Activated T-cell treated with anti-CD3 and anti-CD28 coated beads for 4 hours (primary cell): ENCODE measurements at places on chromosomes 13 and 19.

GRCh38 chr13:32791545-32792172 is 205.4 kb downstream of the PDS5B start:
- no peak for DNase-seq

DNA sequence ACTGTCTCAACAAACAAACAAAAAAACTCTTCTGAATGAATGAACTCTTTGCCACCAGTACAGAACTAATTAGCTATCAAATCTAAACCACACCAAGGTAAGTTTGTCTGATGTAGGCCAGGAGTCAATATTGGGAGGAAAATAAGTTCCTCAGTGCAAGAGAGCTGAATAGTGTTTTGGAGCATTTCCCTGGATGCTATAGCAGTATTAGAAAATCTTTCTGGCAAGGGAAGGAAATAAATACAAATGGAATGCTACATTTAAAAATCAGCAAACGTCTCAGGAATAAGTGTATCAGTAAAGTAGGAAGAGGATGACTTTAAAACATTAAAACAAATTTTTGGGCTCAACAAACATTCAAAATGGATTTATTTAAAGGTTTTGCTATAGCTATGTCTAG is 81.3 kb upstream of the TMTC4 start:
- no peak for DNase-seq

DNA sequence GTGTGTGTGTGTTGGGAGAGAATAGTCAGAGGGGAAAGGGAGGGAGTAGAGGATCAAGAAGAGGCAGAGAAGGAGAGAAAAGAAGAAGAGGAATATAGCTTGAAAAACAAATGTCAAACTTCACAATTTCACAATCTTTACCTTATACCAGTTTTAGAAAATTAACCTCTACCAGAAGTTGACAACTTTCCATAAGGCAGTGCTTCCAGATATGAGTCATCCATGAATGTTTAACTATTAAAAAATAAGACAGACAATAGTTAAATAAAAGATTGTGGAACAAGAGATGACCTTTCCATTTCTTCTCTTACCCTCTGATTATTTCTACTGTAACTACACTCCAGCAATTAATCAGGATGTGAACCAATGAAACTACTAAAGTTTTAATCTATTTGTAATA is 229.4 kb downstream of the ITGBL1 start:
- DNase-seq = no peak

- DNase-seq = no peak
These were observed 2.4 kb upstream of the NFIC start for GRCh38 chr19:3363841-3364500.

DNA sequence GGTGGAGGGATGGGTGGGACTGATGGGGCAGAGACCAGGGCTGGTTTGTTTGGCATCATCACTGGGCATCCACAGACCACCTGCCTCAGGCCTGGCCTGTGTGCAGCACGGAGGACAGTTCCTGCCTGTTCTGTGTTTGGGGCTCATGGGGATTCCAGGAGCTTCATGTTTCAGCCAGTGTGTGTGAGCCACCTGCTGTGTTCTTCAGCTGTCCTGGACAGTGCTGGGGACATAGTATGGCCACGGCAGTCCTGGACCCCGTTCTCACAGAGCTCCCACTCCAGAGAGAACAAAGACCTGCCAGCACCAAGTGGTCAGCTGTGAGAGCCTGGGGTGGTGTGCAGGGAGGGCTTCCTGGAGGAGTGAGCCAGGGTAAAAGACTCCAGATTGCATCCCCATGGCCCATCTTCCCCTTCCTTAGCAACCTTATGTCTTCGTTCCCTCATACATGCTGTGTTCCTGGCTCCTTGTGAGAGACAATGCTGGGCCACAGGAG is 2.0 kb upstream of the CCDC97 start:
- no peak for DNase-seq

DNA sequence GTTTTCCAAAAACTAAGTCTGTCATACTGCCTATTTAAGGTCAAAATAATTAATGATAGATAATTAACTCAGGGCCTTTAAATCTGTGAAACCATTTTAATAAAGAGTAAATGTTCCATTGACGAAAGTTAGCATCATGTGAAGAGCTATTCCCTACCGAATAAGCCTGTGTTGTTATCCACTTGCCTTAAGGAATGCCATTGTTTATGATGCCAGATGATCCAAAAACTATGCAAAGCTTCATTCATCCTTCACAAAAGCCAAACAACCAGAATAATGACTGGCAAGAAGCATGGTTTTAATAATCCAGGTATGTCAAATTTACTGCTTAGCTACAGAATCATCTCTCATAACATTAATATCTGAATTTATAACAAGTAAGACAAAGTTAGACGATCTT is 6.5 kb upstream of the GPC6 start:
- DNase-seq = no peak

DNA sequence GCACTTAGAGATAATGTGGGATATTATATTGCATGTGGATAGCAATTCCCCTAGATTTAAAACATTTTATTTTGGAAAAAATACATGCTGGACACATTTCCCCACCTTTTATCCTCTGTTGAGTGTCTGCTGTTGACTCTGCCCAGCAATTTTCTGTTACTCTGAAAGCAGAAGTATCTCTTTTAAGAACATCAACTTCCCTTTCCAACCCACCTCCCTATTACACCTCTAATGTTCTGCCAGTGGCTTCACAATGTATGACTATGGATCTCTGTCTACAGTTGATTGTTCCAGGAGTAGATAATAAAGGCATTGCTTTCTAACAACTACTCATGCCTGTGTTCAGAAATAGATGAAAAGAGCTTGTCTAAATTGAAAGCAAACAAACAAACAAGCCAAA is 754.8 kb upstream of the SLITRK6 start:
- no peak for DNase-seq

DNA sequence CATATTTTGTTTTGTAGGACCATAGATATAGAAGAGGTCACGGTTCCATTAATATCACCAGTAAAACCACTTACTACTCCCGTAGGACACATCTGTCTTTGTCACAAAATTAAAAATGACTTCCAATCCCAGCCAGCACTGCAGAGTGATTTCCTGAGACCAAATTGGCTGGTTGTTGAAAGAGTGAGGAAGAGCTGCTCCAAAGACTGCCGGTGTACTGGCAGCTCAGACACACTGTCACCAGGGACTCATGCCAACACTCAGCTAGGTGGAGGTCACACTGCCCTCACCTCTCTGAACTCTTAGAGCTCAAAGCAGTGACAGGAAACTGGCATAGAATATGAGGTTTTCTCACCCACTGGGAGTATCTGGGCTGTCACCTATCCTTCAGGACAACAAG is 52.1 kb downstream of the FLT1 start:
- DNase-seq = no peak

GRCh38 chr19:15892012-15892411 is 5.9 kb downstream of the CYP4F2 start:
- no peak for DNase-seq

GRCh38 chr19:58573658-58574164 is 576 bp upstream of the MZF1 start:
- no peak for DNase-seq

DNA sequence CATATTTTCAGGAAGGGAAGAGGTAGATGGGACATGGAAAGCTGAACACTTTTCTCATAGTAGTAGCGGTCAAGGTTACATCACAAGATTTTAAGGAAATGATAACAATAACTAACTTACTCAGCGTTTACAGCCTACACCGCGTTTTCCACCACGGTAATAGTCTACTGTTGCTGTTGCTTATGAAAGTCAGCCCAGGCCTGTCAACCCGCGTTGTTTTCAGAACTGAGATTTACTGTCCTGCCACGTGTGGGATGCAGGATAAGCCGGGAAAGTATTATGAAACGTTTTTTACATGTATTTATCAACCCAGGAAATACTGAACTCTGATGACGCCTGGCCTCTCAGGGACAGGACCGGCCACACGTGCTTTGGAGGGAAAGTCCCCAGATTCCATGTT is 36.0 kb upstream of the LAMP1 start:
- no peak for DNase-seq

- no peak for DNase-seq
These were observed 422.9 kb downstream of the KCTD12 start for GRCh38 chr13:76463314-76463713.
